ENCODE measurements at places on chromosomes 5 and 9.
A peak's percentile ranks its signal among the peaks of the same experiment; 100 is the strongest.

DNA sequence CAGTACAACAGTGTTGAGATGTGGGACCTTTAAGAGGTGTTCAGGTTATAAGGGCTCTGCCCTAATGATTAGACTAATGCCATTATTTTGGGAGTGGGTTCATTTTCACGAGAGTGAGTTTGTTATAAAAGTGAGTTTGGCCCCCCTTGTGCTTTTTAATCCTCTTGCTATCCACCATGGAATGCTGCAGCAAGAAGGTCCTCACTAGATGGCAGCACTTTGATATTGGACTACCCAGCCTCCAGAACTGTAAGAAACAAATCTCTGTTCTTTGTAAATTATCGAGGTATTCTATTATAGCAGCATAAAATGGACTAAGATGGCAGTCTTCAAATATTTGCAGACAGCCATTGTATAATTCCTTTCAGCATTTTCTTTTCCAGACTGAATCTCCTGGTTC is 212.4 kb downstream of the LRRC70 start:
- peak; percentile 47 for DNase-seq

DNA sequence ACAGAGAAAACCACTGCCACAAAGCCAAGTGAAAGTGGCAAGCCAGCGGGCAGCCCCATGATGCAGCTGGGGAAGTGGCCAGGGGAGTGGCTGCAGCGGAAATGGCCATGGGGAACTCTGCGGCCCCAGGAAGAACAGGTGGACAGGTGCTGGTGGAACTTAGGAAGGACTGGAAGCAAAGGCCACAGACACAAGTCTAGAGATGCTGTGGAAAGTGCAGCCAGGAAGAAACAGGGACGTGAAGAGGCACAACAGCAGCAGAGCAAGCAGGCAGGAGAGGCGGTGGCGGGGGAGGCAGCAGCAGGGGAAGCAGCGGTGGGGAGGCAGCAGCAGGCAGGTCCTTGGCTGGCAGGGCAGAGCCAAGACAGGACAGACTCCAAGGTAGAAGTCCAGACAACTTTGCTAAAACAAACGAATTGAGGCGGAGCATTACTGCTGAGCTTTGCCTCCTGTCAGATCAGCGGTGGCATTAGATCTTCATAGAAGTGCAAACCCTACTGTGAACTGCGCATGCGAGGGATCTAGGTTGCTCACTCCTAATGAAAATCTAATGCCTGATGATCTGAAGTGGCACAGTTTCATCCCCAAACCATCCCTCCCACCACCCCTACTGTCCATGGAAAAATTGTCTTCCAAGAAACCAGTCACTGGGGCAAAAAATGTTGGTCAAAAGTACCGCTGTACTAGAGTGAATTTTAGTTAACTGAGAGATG is 11.8 kb downstream of the SURF6 start:
- no peak for DNase-seq

DNA sequence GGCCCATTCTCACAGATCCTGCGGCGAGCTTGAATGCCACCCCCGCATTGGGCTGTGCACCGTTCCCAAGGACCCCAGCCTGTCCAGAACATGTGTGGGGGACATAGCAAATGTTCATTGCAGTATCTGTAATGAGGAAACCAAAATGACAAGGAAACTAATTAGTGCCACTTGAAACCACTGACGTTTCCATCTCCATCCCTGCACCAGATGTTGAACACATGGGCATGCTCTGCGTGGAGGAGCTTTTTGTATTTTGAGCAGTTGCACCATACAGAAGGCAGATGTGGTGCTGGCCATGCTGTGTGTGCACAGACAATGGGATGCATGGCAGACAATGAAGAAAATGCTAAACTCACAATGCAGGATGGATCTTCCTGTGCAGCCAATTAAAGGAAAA is 437.7 kb downstream of the SEMA5A start:
- no peak for DNase-seq

DNA sequence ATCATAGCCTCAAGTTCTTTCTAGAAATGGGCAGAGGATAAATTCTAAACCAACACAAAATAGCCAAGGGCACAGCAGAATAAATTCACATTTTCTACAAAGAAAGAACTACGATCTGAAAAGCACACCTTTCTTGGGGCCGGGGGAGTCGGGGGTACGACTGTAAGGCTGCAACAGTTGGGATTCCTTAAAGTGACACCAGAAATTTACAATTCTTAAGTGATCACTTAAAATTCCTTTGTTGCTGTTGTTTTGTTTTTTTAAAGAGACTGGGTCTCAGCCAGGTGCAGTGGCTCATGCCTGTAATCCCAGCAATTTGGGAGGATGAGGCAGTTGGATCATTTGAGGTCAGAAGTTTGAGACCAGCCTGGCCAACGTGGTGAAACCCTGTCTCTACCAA is 95.8 kb downstream of the CDK5RAP2 start:
- peak; percentile 74 for DNase-seq

DNA sequence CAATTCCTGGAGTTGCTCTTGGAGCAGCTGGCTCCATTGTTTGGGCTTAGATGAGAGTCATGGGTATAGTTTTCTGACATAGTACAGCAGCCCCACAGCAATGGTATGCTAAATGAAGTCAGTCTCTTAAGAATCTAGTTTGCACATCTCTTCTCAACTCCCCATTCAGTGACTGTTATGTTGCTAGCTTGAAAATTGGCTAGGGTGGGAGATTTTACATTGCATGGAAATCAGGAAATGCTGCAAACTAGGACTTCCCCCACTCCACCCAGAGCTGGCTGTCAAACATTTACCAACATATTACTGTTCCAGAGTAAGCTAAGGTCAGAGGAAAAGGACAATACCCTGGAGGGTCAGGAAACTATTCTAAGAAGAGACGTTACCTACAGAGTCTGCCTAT is 17.6 kb upstream of the FCHO2 start:
- no peak for DNase-seq

- no peak for DNase-seq
These were observed 13.5 kb downstream of the SNX2 start for GRCh38 chr5:122788371-122788770.

DNA sequence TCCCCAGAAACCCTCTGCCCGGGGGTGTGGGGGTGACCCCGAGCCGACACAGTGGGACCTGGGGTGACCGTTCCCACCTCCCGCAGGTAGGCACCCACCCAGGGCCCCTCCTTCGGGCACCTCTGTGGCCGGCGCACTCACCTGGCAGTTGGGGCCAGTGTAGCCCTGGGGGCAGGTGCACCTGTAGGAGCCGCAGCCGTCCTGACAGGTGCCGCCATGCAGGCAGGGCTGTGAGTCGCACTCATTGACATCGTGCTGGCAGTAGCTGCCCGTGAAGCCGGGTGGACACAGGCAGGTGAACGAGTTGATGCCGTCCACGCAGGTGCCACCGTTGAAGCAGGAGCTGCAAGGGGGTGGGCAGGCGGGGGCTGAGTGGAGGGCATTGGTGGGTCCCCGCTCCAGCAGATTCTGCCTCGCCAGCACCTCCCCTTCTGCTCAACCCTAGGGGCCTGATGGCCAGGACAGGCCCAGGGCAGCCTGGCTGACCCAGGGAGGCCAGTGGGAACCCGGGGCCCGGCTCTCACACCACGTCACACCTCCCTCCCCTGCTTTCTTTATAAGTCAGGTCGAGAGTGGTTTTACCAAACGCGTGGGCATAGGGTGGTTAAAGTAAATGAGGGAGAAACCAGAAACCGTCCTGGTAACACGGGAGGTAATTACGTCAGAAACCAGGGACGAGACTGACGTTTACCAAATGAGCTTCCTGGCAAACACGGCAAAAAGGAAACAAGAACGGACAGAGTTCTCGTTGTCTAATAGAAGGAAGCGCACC is 26.1 kb upstream of the SEC16A start:
- DNase-seq, result no peak

DNA sequence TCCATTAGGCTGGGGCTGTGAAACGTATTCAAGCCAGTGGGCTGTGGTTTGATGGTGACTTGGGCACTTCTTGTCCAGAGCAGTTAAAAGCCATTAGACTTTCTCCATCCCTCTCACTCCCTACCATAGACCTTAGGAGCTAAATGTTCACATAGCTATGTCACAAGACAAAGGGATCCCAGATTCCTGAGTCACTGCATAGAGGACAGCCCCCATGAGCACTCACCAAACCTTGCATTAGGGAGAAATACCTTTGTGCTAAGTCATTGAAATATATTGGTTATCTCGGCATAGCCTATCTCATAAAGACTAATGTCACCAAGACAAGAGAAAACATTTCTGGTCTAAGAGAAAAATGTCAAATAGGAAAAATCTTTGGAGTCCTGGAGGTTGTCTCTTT is 104.3 kb downstream of the TRPM6 start:
- DNase-seq, result no peak

- DNase-seq, result no peak
These were observed 170.2 kb downstream of the MAPKAP1 start for GRCh38 chr9:125536776-125537175.

GRCh38 chr5:32769711-32770110 is 58.6 kb downstream of the NPR3 start:
- no peak for DNase-seq

GRCh38 chr5:60223342-60223741 is 329.8 kb upstream of the PDE4D start:
- no peak for DNase-seq

- no peak for DNase-seq
These were observed 30.0 kb downstream of the FAXDC2 start for GRCh38 chr5:154820383-154820782.

GRCh38 chr5:38060354-38060753 is 198.0 kb upstream of the EGFLAM start:
- no peak for DNase-seq

GRCh38 chr9:92035687-92036410 is 79.4 kb downstream of the SPTLC1 start:
- DNase-seq, result no peak

DNA sequence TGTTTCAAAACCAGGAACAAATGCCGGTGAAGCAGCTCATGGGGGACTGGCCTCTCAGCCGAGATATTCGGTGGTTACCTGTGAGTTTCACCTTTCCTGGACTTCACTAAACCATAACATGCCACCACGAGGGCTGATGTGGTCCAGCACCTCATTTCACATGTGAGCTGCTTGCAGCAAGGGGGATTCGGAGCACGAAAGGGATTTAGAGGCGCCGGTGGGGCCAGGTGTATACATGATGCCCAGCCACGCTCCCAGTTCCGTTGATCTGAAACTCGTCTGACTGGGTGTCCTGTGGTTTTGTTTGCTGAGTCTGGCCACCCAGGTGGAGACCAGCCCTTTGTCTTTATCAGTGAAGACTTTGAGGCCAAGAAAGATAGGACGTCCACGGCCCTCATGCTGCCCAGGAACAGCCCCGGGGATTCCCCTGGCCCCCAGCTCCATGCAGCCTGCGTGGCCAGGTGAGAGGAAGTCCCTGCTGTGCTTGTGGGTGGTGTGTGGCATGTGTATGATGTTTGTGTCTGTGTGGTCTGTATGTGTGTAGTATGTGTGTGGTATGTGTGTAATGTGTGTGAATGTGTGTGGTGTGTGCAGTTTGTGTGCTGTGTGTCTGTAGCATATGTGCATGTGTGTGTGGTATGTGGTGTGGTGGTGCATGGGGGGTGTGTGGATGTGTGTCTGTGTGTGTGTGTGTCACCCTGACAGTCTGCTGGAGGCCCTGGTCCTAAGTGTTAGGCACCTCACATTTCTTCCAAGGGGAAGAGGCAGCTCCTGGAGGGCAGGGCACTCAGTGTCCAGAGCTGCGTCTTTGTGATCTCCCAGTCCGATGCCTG is 23.4 kb downstream of the PHF2 start:
- peak; percentile 28 for DNase-seq

DNA sequence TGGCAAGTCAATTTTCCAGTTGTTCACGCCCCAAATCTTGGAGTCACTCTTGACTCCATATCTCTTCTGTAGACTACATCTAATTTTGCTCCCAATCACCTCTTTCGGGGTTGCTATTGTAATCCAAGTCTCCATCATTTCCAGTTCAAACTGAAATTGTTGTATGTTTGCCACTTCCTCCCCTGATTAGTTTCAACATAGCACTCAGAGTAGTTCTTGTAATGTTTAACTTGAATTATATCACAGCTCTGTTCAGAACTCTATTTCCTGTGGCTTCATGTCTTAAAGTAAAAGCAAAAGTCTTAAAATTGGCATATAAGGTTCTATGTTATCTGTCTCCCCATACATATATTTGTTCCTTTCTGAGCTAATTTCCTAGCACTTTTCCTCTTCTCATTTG is 348.5 kb upstream of the RIOK2 start:
- no peak for DNase-seq

Measured in GM23338 (cell line).